Natural killer cell treated with Interleukin-12 subunit alpha and Interleukin-12 subunit beta and Interleukin-15 and Interleukin-18, amount 100 ng/mL, for 72 hours (primary cell): ENCODE measurements at places on chromosomes 11 and 22. TPM values are rescaled to one million over a fixed set of nuclear protein-coding genes. Genes with fewer than 3 reads are reported as not detected.
A peak's percentile ranks its signal among the peaks of the same experiment; 100 is the strongest.

DNA sequence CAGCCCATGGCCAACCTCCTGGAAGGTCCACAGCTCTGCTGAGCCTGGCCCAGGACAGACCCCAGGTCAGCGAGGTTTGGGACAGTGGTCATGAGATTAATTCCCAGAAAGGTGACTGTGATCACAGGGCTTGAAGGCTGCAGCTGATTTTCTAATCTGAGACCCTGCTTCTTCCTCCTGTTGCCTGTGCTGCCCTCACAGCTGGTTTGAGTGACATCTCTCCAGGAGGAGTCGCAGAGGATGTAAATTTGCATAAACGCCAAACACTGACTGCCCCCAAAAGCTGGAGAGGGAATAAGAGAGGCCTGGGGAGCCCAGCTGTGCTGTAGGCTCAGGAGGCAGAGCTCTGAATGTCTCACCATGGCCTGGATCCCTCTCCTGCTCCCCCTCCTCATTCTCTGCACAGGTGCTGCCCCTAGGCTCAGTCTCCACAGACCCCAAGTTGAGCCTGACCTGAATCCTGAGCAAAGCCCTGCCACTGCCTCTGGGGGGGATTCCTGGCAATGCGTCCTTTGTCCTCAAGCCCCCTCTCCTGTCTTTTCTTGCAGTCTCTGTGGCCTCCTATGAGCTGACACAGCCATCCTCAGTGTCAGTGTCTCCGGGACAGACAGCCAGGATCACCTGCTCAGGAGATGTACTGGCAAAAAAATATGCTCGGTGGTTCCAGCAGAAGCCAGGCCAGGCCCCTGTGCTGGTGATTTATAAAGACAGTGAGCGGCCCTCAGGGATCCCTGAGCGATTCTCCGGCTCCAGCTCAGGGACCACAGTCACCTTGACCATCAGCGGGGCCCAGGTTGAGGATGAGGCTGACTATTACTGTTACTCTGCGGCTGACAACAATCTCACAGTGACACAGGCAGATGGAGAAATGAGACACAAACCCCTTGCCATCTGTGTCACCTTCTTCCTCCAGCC lies 23.8 kb downstream of the GGTLC2 start:
- DNase-seq, result no peak
- H3K4me1 ChIP-seq, result peaks cover 19% of the 10 kb centered on the region
- H3K27ac ChIP-seq, result no peak overlapping the region

DNA sequence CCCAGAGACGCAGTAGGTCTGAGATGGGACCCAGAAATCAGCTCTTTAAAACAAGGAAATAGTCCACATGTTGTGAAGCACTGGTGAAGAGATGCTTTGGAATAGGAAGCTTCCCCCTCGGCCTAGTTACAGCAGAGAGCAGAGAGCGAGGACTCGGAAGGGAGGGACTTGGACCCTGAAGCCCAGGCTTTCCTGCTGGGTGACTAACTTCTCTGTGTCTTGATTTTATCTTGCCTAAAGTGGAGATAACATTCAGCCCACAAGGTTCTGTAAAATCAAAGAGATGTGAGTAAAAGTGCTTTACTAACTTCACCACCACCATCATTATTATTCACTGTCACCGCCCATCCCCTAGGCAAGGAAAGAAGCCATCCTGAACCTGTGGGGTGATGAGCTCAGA lies 58.4 kb downstream of the THAP12 start:
- no peaks in the 10 kb centered on the region for H3K4me1 ChIP-seq
- no peak overlapping the region for H3K27ac ChIP-seq
- H3K4me3 ChIP-seq, result no peak overlapping the region
- H3K36me3 ChIP-seq, result no peaks in the 10 kb centered on the region
- no peak for DNase-seq
- H3K27me3 ChIP-seq, result peaks cover 46% of the 10 kb centered on the region

- H3K4me1 ChIP-seq, result peaks cover 44% of the 10 kb centered on the region
- no peak overlapping the region for H3K4me3 ChIP-seq
- DNase-seq, result no peak
- no peak overlapping the region for H3K27ac ChIP-seq
- H3K27me3 ChIP-seq, result no peaks in the 10 kb centered on the region
These were observed 8.8 kb downstream of the ZBED4 start for GRCh38 chr22:49862496-49862776.

- H3K4me3 ChIP-seq, result no peak overlapping the region
- no peak overlapping the region for H3K27ac ChIP-seq
- no peaks in the 10 kb centered on the region for H3K27me3 ChIP-seq
- no peak for DNase-seq
These were observed 28.8 kb downstream of the DKK3 start for GRCh38 chr11:11979488-11980117.

DNA sequence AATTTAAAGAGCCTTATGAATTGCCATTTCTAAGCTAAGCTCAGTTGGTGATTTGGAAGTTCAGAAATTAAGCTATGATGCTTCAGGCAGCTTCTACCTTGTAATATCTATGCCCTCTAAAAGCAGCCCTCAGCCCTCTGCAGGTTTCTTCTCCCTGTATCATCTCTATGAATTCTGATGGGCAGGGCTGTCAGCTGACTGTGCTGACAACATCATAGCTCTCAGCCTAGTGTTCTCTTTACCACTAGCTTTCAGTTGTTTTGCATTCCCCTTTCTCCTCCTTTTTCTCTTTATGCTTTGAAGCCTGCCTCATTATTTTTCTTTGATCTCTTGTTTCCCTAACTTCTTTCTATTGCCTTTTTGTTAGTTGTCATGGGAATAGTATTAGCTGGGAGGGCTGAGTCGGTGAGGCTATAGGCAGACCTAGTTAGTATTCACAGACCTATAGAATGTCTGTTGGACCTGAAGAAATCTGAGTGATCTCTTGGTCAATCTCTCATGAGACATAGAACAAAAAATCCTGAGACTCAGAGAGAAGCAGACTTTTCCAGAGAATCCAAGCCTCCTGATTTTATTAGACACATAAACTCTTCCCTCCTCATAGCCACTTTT lies 535.4 kb downstream of the RAB38 start:
- DNase-seq, result no peak
- no peaks in the 10 kb centered on the region for H3K4me1 ChIP-seq
- no peaks in the 10 kb centered on the region for H3K36me3 ChIP-seq
- H3K27ac ChIP-seq, result no peak overlapping the region

DNA sequence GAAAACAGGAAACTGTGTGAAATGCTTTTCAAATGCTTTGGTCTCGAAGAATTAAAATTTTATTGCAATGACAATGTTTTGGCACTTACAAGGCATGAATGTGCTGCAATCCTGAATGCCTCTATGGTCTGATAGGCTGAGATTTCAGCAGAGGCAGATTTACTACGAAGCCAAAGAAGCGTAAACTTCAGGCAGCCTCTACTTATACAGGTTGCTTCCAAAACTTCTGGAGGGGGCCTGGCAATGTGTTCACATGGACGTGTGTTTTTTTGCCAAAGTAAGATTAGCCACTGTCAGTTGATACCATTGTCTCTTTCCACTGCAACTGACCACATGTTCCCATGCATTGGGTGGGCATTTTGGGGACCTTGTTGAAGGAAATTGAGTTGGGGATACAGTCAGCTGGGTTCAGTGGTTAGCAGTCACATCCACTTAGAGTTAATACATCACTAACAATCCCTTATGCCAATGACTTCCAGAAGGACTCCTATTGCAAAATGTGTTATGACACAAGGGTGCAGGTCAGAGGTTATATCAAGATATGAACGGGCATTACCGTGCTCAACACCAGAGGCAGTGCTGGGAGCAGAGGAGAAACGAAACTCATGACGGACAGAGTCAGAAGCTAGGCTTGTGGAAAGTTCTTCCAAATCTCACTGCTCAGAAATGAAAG lies 48.8 kb downstream of the ABTB2 start:
- H3K4me1 ChIP-seq, result peaks cover 16% of the 10 kb centered on the region
- DNase-seq, result no peak
- no peaks in the 10 kb centered on the region for H3K36me3 ChIP-seq
- H3K4me3 ChIP-seq, result no peak overlapping the region
- H3K27me3 ChIP-seq, result no peaks in the 10 kb centered on the region

- H3K27ac ChIP-seq, result no peak within 1 kb of the TSS
- H3K4me1 ChIP-seq, result peaks cover 2% of the 10 kb centered on the region
- no peak for DNase-seq
- H3K36me3 ChIP-seq, result no peaks in the 10 kb centered on the region
These were observed at the start of gene SLC22A25 for GRCh38 chr11:63243533-63243932. Gene SLC22A25 (minus strand): TSS chr11:63243599. CDS start chr11:63229652, 13,947 bp downstream.

DNA sequence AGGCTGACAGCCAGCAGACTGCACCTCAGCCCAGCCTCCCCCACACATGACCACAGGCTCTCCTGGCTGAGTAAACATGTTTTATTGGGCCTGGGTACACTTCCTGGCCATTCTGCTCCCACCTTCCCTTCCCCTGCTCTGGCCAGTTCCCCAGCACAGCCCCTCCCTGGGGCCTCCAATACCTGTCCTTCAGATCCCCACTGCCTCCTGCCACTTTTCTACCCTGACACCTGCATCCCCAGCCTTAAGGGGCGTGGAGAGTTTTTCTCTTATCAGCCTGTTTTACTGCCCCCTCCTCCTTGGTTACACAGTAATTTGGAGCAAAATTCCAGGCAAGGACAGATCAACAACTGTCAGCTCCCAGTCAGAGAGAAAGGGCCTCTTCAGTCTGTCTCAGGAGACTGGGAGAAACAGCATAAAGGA lies at the start of gene ISX:
TSS of gene ISX (plus strand) at position 363 of the 423 bp plus-strand sequence. CDS start 930 bp downstream, outside the sequence.
- DNase-seq, result no peak
- H3K36me3 ChIP-seq, result no peaks in the 10 kb centered on the region
- no peak within 1 kb of the TSS for H3K27ac ChIP-seq
- peaks cover 3% of the 10 kb centered on the region for H3K27me3 ChIP-seq
- no peak within 1 kb of the TSS for H3K4me3 ChIP-seq

DNA sequence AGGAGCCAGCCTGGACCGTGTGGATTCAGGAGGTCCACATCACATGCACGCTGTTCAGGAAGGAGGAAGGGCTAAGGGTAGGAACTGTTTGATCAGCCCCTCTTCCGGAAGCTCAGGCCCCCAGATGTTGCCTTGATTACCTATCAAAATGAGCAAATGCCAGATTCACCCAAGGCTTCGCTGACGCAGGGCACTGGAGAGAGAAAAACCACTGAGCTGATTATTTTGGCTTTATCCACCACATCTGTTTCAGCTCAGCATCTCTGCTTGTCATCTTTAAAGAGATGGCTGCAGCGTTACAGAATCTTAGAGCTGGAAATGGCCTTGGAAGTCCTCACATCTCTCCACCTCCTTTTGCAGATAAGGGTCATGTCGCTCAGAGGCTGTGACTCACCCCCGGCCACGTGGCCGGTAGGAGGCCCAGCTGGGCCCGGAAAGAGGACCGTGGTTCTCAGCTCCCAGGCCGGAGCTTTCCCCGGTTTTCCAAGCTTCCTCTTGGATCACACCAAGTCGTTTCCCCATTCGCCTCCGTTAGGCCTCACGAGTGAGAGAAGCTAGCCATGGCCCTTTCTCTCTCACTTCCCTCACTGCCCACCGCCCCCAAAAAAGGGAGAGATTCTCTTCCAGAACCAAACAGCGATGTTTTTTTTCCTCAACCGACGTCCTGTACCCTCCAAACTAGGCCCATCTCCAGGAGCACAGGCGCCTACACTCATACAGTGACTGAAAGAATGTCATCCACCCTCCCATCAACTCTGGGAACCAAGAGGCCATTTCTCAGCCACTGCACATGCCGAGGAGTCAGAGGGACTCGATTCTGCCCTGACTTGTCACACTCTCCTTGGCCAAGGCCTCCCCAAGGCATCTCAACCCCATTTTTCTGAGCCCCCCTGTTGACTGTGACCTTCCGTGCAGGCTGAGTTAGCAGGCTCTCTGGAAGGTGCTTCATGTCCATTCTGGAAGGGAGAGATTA lies 37.6 kb downstream of the LIF start:
- DNase-seq, result no peak
- H3K36me3 ChIP-seq, result no peaks in the 10 kb centered on the region
- no peak overlapping the region for H3K27ac ChIP-seq
- H3K4me1 ChIP-seq, result peaks cover 20% of the 10 kb centered on the region

- peaks cover 27% of the 10 kb centered on the region for H3K27me3 ChIP-seq
- H3K4me3 ChIP-seq, result no peak overlapping the region
- no peaks in the 10 kb centered on the region for H3K36me3 ChIP-seq
These were observed 133.8 kb downstream of the OSBP2 start for GRCh38 chr22:30828187-30829155.

DNA sequence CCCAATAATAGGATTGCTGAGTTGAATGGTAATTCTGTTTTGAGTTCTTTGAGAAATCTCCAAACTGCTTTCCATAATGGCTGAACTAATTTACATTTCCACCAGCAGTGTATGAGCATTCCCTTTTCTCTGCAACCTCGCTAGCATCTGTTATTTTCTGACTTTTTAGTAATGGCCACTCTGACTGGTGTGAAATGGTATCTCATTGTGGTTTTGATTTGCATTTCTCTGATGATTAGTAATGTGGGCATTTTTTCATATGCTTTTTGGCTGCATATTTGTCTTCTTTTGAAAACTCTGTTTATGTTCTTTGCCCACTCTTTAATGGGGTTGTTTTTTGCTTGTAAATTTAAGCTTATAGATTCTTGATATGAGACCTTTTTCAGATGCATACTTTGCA lies 97.4 kb downstream of the FDX1 start:
- H3K4me1 ChIP-seq, result peaks cover 23% of the 10 kb centered on the region
- no peak for DNase-seq
- peaks cover 14% of the 10 kb centered on the region for H3K36me3 ChIP-seq
- H3K27ac ChIP-seq, result no peak overlapping the region
- H3K4me3 ChIP-seq, result no peak overlapping the region
- no peaks in the 10 kb centered on the region for H3K27me3 ChIP-seq

DNA sequence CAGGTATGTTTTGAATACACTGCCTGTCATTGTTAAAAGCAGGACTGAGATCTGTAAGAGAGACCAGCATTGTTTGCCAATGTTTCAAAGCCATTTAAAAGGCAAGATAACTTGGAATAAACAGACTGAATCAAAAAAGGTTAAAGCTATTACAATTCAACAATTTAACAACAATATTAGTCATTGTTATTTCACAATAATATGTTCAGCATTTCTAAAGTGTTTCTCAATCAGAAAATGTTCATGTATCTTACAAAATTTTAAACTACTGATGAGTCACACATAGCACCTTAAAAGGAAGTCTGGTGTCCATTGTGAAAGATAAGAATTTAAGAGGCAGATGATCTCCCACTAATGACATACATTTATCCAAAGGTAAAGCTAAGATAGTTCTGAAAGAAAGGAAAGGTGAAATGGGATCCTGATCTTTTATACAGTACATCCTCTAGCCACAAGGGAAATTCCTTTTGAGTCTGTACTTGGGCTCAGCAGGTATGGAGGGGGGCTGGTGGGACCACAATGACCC lies 79.7 kb downstream of the MAML2 start:
- H3K4me3 ChIP-seq, result peak overlapping the region; percentile 34
- H3K4me1 ChIP-seq, result peaks cover 63% of the 10 kb centered on the region
- H3K36me3 ChIP-seq, result no peaks in the 10 kb centered on the region
- no peaks in the 10 kb centered on the region for H3K27me3 ChIP-seq
- DNase-seq, result no peak

- no peak overlapping the region for H3K4me3 ChIP-seq
- no peaks in the 10 kb centered on the region for H3K36me3 ChIP-seq
- peaks cover 55% of the 10 kb centered on the region for H3K27me3 ChIP-seq
- no peak for DNase-seq
- H3K4me1 ChIP-seq, result peaks cover 6% of the 10 kb centered on the region
These were observed 475.6 kb downstream of the MIAT start for GRCh38 chr22:27133019-27133431.

GRCh38 chr11:58334708-58335107 lies 24.2 kb downstream of the OR5B17 start:
- peaks cover 32% of the 10 kb centered on the region for H3K27me3 ChIP-seq
- H3K4me3 ChIP-seq, result no peak overlapping the region
- no peaks in the 10 kb centered on the region for H3K4me1 ChIP-seq
- DNase-seq, result no peak

Gene SHANK2
- 0.11 TPM for total RNA-seq

Gene ART1
- total RNA-seq, result not detected

Gene SOX6
- not detected for total RNA-seq

Gene CSNK2A3
- total RNA-seq, result not detected

Gene RFPL2
- total RNA-seq, result not detected

Gene CD248
- total RNA-seq, result 0.59 TPM

Gene GPR83
- 0.31 TPM for total RNA-seq

Gene KRTAP5-11
- not detected for total RNA-seq
